ENCODE measurements at places on chromosomes 12 and 14. TPM values are rescaled to one million over a fixed set of nuclear protein-coding genes. Genes with fewer than 3 reads are reported as not detected.

Gene PROX2
- not detected for total RNA-seq

Gene PARPBP
- 4.7 TPM for total RNA-seq

Gene MAP1LC3B2
- not detected for total RNA-seq

Gene DLST
- 38.1 TPM for total RNA-seq
